ENCODE measurements at places on chromosomes 13 and 19.

DNA sequence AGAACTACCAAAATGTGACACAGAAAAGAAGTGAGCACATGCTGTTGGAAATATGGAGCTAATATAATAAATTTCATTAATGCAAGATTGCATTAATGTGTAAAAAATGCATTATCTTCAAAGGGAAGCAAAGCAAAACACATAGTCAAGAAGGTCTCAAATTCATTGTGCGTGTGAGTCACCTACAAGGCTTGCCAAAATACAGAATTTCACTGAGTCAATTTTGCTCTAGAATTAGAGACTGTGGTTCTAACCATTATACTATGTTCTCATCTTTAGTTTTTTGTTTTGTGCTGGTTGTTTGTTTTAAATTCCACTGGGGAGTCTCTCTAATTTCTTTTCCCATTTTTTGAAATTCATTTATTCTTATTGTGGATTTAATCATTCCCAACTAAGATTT is 149.8 kb upstream of the SLITRK1 start:
- DNase-seq = peak; percentile 37

DNA sequence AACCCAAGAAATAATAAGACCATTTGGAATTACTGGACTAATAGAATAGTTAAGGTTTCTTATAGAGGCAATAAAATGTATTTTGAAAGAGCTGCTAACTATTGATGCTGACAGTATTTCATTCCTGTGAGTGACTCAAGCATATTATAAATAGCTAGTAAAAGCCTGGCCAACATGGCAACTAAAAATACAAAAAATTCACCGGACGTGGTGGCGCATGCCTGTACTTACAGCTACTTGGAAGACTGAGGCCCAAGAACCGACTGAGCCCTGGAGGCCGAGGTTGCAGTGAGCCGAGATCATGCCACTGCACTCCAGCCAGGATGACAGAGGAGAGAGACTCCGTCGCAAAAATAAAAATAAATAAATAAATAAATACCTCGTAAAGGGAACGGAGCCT is 5.4 kb upstream of the ICAM3 start:
- DNase-seq = no peak

DNA sequence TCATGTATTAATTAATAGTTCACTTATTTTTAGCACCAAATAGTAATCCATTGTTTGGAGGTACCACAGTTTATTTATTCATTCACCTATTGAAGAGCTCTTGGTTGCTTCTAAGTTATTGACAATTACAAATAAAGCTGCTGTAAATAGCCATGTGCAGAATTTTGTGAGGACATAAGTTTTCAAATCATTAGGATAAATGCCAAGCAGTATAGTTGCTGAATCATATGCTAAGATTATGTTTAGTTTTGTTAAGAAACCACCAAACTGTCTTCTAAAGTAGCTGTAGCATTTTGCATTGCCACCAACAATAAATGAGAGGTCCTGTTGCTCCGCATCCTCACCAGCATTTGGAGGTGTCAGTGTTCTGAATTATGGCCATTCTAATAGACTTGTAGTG is 2126.8 kb downstream of the PCDH9 start:
- no peak for DNase-seq

- no peak for DNase-seq
These were observed 668 bp downstream of the ZFR2 start for GRCh38 chr19:3867971-3868769.

DNA sequence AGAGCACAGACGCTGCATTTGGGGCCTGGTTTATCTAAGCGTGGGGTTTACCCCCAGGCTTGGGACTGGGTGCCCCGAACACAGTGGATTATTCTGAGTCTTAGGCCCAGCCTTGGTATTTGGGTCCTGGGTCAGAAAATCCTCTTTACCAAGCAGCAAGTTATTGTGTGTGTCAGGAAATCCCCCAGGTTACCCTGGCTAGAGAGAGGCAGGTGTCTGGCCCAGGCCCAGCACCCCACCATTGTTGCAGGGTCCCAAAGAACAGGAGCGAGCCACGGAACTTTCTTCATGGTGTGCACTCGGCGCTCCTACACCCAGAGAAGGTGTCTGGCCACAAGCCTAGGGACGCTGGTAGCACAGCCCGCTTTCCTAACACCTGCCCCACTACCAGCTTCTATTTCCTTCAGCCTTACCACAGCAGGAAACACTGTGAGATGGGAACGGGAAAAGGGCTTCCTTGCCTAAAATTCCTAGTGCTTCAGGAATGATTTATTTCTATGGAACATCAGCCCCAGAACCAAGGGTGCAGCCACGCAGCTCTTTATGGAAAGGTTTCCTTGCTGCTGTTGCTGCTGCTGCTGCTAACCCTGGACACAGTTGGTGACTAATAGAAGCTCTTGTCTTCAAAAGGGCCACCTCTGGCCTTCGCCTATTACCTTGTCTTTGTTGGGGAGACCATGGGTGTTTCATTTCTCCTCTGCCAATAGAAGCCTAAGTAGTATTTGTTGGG is 7.4 kb upstream of the CDX2 start:
- no peak for DNase-seq

GRCh38 chr13:113005076-113005865 is 36.3 kb downstream of the MCF2L start:
- DNase-seq = no peak

GRCh38 chr19:48992581-48993174 is 431 bp downstream of the GYS1 start:
- DNase-seq = no peak

DNA sequence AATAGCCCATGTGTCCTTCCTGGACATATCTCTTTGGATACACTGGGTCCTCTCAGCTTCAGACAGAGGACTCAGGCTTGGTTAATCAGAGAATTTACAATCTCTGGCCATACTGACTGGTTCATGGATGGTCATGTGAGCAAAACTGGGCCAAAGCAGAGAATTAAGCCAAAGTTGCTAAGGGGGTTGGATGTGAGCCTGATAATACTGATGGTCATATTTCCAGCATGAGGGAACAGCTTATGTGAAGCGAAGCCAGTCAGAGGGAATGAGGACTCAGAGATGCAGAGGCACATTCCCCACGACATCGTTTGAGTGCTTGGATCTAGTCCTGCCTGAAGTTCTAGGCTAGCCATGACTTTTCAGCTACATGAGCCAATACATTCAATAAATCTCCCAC is 22.0 kb upstream of the LRRC4B start:
- DNase-seq = no peak

GRCh38 chr19:43420954-43421353 is 6.3 kb downstream of the TEX101 start:
- DNase-seq = no peak

- peak; percentile 57 for DNase-seq
These were observed 122.3 kb upstream of the ZNF536 start for GRCh38 chr19:30249911-30250310.

- no peak for DNase-seq
These were observed at the start of gene LRG1 for GRCh38 chr19:4539693-4540581. Gene LRG1, minus strand, starts transcription at chr19:4540036. Its CDS starts 23 bp downstream, at chr19:4540013.

- peak; percentile 77 for DNase-seq
These were observed 20.0 kb downstream of the KLF12 start for GRCh38 chr13:74114202-74114601.

DNA sequence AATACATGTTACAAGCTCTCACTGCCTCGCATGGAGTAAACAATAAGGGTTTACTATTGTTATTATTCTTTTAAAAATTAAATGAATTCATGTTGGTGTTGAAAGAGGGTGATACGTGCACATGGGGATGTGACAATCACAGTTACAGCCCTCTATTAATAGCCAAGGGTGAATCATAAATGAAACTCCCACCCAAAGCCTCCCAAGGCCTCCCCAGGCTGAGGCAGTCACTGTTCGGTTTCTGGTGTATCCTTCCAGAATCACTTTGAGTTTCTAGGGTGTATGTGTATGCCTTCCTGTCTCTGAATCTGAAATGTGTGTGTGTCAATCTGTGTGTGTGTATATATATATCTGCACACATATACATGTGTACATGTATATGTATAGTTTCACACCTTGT is 73.4 kb downstream of the AKAP11 start:
- DNase-seq = no peak

DNA sequence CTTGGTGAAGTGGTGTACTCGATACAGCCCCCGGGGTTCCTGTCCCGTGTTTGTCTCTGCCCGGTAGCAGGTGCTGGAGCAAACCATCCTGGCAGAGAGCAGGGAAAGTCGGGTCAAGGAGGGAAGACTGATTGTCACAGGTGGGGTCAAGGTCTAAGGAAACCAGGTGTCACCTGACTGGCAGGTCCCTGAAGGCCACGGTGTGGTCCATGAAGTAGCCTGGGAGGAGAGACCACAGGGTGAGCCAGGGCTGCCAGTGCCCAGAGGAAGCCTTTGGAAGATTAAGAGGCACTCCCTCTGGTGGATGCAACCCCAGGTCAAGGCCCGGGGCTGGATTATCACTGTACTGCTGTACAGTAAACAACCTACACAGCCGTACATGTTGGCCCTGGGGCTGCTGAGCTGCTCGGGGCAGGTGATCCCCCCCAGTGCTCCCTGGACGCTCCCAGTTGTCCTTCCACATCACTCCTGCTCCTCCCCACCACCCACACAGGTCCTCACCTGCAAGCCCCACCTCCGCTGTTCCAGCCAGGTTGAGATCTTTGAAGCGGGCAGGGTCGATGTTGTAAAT is 6.0 kb upstream of the CCER2 start:
- no peak for DNase-seq

All from fibroblast of skin of right biceps (primary cell).